ENCODE measurements at places on chromosomes 2 and 18.

DNA sequence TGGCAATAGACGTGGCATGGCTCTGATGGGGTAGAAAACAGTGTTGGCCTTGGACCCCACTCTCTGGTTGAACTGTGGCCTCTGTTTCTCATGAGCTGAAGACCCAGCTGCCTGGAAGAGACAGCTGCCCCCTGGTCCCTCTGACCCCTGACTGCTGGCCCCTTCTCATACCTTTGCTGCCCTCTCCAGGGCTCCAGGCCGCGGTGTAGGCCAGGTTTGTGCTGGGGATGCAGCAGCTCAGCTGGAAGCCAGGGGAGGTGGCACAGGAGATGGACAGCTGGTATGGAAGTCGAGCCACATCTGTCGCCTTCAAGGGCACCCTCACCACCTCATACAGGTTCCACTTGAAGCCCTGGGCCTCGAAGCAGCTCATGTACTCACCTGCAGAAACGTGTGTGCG, 31.7 kb upstream of the SELENOI start:
- DNase-seq: no peak

- DNase-seq: no peak
These were observed 649 bp upstream of the HSBP1L1 start for GRCh38 chr18:79963658-79964329.

GRCh38 chr2:241797441-241798080, 11.4 kb upstream of the NEU4 start:
- DNase-seq: no peak

DNA sequence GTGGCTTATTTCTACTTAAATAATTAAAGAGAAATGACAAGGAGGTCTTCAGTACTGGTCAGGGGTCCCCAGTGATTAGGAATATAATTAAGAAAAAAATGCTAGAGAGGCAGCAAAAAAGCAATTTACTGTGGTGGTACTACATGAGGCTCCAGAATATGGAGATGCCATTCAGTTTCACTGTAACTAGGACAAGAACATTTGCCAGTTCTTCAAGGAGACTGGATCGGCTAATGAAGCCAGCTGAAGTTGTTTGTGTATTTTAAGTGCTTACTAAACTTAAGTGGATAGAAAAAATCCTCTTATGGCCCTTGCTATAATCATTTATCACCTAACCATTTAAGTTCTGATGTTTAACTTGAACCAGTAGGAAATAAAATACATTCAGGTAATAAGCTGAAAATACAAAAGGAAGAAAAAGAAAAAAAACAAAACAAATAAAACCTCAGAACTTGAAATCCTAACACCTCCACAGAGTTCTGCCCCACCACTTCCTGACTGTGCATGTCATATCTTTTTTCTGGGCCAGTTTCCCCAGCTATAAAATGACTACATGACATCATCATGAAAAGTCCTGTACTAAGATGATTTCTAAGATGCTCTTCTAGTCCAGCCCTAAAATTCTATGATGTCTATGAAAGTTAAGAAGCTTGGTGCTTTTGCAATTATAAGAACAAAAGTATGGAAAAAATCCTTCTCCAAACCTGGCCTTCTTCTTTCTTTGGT, 98.0 kb downstream of the TRABD2A start:
- no peak for DNase-seq

- DNase-seq: no peak
These were observed 56.1 kb downstream of the TNP1 start for GRCh38 chr2:216803791-216804190.

DNA sequence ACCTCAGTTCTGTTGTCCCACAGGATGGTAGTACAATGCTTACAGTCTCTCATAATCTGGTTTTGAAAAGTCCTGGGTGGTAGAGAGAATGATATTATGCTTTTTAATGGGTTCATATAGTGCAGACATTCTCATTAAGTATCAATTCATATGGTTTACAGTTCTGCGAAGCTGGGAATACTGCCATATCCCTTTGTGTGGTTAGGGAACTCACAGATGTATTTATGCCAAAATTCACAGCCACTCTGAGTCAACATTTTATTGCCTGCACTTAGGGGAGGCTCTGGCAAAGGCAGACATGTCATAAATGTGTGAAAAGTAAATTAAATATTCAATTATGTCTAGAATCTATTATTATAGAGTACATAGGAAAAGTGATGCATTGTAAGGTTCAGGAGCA, 808.2 kb downstream of the SUCLG1 start:
- peak; percentile 0 for DNase-seq

- DNase-seq: no peak
These were observed 34.5 kb downstream of the FRZB start for GRCh38 chr2:182831921-182832320.

- DNase-seq: peak; percentile 57
These were observed 18.9 kb upstream of the IL1R2 start for GRCh38 chr2:101972621-101973434.
